Fibroblast of the conjunctiva (primary cell): ENCODE measurements at places on chromosomes 6 and 20.

DNA sequence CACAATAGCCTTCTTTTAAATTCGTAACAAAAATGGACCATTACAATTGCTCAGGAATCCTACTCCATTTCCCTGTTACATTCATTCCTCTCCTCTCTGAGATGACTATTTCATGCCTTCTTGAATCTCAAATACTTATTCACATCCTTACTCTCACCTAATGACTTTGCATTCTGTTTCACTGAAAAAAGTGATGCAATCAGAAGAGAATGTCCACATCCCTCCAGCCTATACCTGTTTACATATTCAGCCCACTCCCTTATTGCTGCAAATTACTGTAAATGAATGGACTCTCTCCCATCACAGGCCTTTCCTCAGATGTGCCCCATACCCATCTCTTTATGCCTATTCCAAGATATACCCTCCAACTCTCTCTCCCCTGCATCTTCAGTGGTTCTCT is 8.6 kb downstream of the TAAR1 start:
- DNase-seq = no peak

DNA sequence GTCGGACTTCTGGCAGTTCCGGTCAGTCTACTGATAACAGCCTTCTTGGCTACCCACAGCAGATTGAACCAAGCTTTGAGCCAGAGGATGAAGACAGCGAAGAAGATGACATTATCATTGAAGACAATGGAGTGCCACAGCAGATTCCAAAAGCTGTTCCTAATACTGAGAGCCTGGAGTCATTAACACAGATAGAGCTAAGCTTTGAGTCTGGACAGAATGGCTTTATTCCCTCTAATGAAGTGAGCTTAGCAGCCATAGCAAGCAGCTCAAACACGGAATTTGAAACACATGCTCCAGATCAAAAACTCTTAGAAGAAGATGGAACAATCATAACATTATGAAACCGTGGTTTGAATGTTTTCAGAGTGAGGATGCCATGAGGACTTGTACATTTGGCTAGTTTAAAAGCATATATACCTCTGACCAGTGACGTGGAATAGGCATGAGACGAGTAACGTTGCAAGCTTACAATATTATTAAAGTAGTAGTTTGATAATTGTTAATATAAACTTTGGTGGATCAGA is 18.8 kb downstream of the PARD6B start:
- DNase-seq = no peak

GRCh38 chr20:63404129-63405085 is 43.3 kb upstream of the CHRNA4 start:
- DNase-seq = no peak

GRCh38 chr6:7819431-7820015 is 91.1 kb downstream of the TXNDC5 start:
- no peak for DNase-seq

- no peak for DNase-seq
Measured at GRCh38 chr6:106702046-106702445, 72.7 kb downstream of the QRSL1 start.

DNA sequence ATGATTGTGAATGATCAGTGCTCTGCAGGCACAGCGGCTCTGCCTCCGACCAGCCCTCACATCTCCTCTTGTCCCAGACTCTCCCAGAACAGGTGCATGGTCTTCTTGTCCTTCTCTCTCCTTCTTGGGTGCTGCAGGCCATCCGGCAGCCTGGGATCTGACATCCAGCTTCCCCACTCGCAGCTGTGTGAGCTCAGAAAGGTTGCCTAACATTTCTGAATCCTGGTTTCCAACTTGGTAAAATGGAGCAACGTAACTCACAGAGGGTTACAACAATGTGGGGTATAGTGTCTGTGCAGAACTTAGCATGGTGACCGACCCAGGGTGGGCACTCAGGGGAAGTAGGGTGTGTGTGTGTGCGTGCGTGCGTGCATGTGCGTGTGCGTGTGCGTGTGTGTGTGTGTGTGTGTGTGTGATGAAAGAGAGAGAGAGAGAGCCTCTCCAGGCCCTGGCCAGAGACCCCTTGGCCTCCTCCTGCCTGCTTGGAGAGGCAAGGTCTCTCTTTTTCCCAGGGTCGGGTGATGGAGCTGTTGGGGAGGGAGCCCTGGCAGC is 110.1 kb downstream of the SNX5 start:
- no peak for DNase-seq

DNA sequence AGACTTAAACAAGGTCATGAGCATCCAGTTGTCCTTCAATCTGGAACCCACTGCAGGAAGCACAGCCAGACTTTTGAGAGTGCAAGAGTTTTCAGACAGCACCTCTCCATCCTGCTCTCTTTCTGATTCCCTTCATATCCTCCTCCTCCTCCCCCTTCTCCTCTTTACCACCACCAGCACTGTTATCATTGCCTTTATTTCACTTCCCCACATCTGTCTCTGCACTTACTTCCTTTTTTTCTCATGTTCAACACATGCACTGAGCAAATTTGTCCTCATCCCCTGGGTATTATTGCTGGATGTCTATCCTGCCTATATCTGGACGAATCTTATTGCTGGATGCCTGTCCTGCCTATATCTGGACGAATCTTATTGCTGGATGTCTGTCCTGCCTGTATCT is 554.8 kb downstream of the DHX35 start:
- no peak for DNase-seq

DNA sequence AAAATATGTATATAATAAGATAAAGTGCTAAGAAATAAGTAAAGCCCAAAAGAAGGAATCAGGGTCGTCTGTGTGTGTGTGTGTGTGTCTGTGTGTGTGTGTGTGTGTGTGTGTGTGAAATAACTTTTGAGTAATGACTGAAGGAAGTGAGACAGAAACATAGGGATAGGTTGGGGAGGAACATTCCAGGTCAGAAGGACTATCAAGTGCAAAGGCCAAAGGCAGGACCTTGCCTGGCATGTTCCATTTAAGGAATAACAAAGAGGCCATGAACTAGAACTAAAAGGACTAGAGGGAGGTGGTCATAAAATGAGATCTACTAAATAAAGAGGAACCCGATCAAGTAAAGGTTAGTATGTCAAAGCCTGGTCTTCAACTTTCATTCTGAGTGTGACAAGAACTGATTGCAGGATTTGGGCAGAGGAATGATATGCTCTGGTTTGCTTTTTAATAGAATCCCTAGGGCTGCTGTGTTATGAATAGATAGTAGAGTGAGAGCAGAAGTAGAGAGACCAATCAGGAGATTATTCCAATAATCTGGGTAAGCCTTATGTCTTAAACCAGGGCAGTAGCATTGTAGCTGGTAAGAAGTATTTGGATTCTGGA is 6.9 kb downstream of the ENPP3 start:
- no peak for DNase-seq

DNA sequence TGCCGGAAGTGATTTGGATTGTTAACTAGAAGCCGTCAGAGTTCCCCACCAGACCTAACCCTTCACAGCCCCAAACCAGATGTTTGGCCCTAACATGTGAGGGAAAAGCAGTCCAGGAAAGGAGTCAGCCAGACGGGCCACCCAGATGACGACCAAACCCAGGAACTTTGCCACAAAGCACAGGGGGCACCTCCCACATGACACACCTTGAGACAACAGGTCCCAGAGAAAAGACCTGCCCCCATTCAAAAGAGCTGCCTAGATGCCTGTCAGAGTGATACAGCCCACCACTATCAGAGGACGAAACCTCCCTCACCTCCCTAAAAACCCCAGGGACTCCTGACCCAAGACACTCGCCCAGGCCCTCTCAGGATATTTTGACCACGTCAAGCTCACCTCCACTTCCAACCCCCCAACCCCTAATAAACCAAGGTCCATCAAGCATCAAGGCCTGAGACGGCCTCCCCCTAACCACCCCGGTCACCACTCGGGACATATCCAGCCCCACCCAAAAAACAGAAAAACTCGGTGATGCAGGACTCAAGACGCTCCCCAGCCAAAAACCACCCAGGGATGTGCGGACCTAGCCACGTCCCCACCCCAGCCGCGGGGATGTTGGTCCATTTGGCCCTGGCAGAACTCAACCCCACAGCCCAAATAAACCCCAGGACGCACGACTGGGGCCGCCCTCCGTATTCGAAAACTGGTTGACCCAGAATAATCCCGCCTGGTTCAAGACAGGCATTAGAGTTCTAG is 662 bp downstream of the ZNF343 start:
- DNase-seq = no peak

DNA sequence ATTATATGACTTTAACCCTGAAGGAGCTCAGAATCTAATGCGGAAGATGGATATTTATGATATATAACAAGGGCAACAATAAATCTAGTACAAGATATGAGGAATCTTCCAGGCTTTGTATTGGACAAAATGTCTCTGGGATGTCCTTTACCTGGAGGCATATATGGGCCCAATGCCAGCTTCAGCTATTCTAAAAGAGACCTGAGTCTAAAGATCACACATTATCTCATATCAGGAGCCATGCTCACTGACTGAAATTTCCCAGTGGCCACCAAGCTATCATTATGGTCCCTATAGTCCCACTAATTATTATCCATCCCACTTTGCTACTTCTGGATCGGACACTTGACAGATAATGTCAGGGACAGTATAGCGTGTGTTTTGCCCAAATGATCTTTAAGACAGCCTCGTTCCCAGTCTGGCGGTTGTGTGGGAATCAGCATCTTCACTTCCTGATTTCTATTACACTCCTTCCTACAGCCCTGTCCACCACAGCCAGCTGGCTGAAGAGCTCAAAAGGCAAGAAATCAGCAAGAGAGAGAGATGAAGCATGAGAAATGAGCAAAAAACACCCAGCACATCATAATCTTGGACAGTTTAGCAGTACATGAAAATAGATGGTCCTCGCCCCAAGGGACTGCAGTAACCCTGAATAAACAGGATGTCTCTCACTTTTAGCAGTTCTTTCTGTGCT is 34.9 kb downstream of the KLHL31 start:
- no peak for DNase-seq

DNA sequence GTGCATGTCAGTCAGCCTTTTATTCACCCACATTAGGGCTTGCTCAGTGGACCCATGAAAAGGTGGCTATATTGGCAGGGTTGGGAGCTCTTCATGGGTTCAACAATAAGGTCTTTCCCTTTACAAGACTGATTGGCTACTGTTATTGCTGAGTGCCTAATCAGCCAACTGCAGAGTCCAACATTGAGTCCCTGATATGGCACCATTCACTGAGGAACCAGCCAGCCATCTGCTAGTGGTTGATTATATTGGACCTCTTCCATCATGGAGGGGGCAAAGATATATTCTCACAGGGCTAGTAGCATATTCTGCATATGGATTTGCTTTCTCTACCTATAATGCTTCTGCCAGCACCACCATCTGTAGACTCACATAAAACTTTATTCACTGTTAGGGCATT is 69.9 kb downstream of the CDKAL1 start:
- DNase-seq = no peak

- no peak for DNase-seq
Measured at GRCh38 chr6:157521362-157522335, 140.7 kb downstream of the ZDHHC14 start.

DNA sequence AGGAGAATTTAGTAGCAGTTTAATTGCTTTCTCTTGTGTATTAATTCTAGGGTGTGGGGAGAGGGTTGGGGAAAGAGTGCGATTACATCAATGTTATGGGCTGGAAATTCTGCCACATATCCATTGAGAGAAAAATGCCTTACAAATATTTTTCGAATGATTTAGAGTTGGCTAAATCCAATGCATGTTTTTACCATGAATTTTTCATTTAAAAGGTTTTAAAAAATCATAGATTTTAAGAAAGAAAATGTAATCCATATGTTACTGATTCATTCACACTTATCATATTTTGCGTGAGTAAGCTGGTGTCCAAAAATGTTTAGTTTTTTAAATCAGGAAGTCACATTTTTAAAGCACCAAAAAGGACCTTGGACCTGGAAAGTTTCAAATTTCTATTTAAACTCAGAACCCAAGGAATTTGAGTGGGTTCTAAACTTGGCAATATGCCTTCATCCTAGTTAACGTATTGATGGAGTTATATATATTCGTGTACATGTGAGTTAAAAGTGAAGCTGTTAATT is 627.4 kb upstream of the CITED2 start:
- DNase-seq = peak; percentile 78

- DNase-seq = no peak
Measured at GRCh38 chr20:37396416-37397075, 50.6 kb downstream of the SRC start.

- no peak for DNase-seq
Measured at GRCh38 chr6:66336176-66336575, 629.1 kb upstream of the EYS start.

- DNase-seq = no peak
Measured at GRCh38 chr20:61246269-61246668, 5.8 kb upstream of the CDH4 start.
